Fibroblast of gingiva (primary cell): ENCODE measurements at places on chromosomes 2 and 18.
A peak's percentile ranks its signal among the peaks of the same experiment; 100 is the strongest.

DNA sequence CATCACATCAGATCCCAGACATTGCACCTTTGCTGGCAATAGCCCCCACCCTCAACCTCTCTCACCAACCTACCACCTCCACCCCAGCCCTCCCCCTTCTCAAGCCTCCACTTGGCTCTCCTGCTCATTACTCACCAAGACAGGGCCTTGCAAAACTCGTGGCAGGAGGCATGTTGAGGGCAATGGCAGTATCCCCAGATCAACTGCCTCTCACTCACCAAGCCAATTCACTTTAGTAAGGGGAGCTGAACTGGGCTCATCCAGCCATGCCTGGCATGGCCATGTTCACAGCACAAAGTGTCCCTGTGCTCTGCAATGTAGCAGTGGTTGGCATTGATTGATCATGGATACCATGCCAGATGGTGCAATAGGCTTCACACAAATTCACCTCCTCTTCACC, 46.3 kb upstream of the TEX51 start:
- DNase-seq = no peak

- DNase-seq = no peak
Measured at GRCh38 chr2:28095622-28096021, 205.1 kb downstream of the BABAM2 start.

DNA sequence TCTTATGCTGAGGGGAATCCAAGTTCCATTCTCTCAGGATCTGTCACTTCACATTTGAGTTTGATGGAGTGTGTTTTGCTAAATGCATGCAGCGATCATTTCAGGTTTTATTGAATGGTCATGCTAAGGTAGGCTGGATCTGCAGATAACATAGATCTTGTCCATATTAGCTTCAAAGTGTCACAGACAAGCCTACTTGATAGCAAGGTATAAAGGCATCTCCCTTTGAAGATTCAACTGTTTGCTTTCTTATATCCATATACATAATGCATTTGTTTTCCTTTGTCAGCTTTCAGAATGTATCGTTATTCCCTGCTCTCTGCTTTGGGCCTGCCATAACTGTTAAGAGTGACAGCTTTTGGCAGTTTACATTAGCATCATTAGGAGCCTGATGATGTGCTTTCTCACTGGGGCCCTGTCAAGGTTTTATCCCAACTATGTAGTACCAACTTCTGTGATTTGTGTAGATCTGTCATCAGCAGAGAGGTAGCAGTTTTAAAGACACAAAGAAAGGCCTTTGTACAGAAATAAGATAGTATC, 604.3 kb upstream of the CDH7 start:
- DNase-seq = no peak

DNA sequence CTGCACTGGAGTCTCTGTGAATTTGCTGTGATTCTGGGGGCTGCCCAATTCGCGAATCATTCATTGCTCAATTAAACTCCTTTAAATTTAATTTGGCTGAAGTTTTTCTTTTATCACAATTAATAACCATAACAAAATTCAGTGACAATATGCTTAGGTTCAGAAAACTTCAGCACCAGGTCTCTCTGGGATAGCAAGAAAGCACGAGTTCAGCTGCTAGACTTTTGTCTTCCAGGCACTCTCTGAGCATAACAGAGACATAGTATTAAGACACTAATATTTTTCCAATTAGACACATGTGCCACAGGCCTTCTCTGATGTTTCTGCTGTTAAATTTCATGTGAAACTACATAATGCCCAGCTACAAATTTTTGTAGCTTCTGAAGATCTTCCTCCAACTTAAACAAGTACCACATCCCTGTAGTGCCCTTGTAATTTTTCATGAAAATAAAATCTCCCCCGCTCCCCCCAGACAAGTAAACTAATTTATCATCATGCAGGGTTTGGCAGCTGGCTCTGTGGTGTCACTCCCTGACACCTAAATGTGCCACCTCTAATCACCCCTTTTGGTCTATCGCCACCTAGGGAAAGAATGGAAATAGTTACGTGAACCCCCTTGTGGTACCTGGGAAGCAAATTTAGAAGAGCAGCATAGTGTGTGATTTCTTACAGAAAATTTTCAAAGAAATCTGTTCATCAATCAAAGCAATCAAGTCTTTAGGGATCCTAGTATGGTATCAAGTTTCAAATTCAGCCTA, 94.1 kb downstream of the CSRNP3 start:
- DNase-seq = no peak

DNA sequence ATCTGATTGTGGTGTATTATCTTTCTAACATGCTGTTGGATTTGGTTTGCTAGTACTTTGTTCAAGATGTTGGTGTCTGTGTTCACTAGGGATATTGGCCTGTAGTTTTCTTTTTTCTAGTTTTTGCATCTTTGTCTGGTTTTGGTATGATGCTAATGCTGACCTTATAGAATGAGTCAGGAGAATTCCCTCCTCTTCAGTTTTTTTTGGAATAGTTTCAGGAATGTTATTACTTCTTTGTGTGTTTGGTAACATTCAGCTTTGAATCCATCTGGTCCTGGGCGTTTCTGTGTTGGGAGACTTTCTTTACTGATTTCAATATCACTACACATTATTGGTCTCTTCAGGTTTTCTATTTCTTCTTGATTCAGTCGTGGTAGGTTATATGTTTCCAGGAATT, 124.2 kb upstream of the EPB41L5 start:
- peak; percentile 82 for DNase-seq

- DNase-seq = no peak
Measured at GRCh38 chr2:178978667-178979066, 71.3 kb downstream of the CCDC141 start.

DNA sequence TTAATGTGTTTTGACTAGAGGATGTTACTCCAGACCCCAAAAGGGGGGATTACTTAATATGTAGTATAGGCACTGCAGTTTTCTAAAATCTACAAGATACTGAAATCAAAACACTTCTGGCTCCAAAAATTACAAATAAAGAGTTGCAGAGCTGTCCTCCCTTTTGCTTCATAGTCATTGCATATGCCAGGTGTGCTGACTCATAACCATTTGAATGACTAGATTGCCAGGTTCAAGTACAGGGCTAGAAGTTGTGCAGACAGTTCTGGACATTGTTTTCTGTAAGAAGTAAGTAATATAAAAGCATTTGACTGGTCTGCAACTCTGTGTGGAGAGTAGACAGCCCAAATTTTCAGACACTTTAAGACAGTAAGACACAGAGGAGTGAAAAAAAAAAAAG, 6.7 kb downstream of the CWC22 start:
- DNase-seq = no peak

GRCh38 chr2:220198896-220199295, 571.5 kb downstream of the SLC4A3 start:
- peak; percentile 94 for DNase-seq

DNA sequence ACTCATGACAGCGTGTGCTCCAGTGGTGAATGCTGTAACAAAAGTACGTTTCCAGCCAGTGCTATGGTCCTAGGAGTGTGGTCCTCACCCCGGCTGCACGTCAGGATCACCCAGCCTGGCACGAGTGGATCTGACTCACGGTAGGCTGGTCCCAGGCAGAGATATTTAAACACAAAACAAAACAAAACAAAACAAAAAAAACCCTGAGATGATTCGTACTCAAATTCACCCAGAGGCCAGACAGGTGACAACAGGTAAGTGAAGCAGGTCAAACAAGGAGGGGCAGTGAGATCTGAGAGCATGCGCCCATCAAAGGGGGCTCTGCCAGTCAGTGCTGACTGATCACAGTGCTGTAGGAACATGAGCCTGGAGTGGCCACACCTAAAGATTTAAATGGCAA, 43.2 kb downstream of the C2orf76 start:
- no peak for DNase-seq

DNA sequence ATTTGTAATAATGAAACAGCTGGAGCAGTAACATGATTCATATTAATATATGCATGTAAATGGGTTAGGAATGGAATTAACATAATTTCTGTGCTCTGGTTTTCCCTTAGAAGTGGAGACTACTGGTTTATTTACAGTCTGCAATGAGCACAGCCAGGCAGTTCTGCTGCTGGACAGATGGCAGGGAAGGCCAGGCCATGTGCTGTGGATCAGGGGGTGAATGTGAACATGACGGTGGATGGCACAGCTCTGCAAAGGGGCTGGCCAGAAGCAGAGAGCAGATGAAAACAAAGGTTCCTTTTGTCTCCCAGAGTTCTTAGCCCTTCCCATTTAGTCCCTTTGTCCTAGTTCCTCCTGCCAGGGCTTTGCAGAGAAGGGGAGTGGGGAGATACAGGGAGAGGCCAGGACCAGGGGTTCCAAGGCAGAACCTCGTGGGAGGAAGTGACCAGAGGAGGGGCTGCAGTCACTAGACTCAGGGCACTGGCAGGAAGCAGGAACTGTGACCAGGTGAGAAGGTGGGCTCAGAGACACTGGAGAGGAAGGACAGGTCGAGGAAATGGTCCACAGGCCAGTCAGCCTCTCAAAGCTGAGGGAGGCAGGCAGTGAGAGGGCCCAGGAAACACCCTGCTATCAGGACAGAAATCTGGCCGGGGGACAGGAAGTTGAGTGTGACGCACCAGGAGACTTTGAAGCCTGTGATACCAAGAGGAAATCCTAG, 112.9 kb upstream of the ATP8B1 start:
- peak; percentile 61 for DNase-seq

GRCh38 chr18:67276638-67277037, 239.9 kb downstream of the DSEL start:
- DNase-seq = no peak

DNA sequence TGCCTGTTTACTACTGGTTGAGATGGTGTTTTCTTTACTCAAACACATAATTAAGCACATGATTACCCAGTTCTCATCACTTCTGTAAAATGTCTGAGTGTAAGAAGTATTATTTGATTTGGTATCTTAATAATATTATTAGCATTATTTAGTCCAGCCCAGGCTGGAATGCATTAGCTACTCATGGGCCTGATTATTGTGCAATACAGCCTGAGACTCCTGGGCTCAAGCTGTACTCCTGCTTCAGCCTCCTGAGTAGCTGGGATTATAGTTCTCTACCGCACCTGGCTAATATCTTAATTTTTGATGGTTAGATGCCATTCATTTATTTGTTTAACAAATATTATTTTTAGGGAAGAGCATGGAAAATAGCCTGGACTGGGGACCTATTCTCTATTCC, 197.6 kb upstream of the MC4R start:
- DNase-seq = no peak

GRCh38 chr2:145160855-145161254, 640.9 kb upstream of the ZEB2 start:
- no peak for DNase-seq

- DNase-seq = peak; percentile 20
Measured at GRCh38 chr2:199988151-199988550, 32.8 kb downstream of the MAIP1 start.

DNA sequence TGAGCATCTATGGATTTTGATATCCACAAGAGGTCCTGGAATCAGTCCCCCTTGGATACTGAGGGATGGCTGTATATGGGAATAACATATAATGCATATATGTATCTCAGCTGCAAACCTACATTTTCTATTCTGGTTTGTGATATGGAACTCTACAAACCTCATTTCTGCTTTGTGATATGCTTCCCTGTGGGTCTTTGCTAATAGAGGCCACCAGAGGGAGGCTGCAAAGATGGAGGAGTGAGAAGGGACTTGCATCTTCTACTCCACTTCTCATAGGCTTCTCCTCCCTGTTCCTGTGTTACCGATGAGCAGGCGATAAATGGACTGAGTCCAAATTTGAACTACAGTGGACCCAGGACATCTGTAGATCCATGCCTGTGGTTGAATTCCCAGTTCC, 37.8 kb downstream of the ARID5A start:
- DNase-seq = no peak
